CD4-positive, alpha-beta T cell treated with Interleukin-21 for 1 hour (primary cell): ENCODE measurements at places on chromosomes 5 and 9.

DNA sequence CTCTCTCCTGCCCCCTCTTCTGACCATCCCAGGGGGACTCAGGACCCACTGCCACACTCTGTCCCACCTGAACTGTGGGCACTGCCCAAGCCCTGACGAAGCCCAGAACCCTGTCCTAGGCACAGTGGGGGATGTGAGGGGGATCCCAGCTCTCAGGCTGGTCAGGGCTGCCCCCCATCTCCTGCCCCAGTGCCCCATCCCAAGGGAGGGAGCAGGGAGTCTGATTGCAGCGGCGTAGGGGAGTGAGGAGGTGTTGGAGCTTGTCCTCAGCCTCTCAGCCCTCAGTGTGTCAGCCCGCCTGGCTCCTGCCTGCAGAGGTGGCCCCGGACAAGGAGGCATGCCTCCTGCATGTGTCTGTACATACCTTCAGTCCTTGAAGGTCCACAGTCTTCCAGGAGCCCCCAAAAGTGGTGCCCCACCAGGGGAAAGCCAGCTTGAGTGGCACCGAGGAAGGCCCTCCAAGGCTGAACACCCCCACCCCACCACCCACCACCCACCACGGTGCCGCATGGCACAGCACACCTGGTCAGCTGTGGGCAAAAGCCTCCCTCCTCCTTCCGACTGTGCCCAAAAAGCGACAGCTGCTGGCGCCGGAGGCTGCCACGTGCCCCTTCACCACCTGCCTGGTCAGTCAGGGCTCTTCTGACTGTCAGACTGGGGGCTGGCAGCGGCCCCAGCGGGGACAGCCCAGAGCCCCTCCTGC lies 930 bp downstream of the SARDH start:
- no peak for DNase-seq

DNA sequence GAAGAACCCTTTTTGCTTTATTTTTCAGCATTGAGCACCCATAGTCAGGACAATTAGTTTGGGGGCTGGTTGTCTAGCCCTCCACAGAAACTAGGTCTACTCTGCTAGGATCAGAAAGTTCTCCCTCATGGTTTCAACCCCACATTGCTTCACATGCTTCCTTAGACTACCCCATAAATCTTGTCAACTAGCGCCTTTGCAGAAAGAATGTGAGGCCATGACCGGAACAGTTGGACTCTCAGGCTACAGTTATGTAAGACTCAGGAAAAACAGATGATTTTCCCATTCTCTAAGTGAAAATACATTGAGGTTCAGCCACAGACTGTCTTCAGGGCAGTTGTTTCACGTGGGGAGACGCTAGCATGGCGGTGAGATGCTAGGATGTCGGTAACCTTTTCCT lies 255.6 kb downstream of the NR3C1 start:
- DNase-seq: no peak

GRCh38 chr5:137264041-137264440 lies 235.1 kb downstream of the SPOCK1 start:
- no peak for DNase-seq

DNA sequence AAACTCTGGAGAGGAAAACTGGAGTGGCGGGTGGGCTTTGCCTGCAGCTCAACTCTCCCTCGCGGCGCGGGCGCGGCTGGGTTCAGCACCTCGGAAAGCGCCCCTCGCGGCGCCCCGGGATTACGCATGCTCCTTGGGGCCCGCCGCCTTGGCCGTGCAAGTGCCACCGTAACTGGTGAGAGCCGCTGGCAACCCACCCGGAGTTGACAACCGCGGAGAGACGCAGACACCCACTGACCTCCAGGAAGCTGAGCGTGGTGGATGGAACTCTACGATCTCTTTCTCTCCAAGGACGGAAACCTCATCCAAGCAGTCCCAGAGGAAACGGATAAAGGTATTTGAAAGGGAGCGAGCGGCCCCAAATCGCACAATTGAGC lies 194 bp upstream of the RXFP3 start:
- DNase-seq: peak; percentile 4

DNA sequence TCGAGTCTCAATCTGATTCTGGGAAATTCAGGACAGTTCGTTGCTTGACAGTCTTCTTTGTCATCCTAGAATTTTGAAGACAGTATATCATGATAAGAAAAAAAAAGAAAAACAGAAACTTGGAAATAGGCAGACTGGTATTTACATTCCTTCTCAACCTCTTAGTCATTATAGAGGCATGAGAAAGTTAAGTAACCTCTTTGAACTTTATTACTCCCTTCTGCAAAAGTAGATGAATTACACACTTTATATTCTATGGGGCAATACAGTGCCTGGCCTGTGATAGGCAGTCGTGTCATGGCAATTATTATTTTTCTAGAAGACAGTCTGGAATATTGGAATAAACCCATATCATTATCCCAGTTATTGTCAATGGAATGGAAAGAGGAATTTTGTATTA lies 828.9 kb downstream of the TLR4 start:
- DNase-seq: no peak

GRCh38 chr5:124417196-124417595 lies 329.2 kb downstream of the ZNF608 start:
- no peak for DNase-seq

DNA sequence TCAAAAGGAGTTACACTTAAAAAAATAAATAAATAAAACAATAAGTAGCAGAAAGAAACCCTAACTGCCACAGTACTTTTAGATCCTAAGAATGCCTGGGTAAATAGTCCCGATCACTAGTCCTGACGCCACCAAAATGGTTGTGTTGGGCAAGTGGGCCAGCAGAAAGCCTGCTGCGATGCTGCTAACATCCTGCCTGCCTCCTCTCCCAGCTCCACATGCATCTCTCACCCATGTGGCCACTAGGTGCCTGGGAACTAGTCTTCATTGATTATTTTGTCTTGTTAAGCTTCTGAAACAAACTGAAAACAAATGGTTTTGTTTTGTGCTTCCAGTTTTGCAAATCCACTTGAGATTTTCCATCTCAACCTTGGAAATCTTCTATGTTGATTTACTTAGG lies 54.4 kb upstream of the TRAF1 start:
- no peak for DNase-seq

DNA sequence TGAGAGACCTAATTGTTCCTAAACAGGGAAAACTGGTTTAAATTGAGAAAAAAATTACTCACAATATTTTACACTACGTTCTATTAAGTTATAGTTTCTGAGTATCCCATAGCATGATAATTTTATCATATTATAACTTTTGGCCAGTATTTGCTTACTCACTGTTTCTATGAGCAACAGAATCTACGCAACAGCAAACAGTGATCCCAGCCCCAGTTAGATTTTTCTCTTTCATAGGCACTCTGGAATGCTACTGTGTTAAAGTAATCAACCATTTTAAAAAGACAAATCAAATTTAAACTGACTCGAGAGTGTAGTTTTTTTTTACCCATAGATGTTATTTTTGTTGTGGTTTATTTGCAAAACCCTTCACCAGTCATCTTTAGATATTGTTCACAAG lies 107.2 kb downstream of the XRCC4 start:
- DNase-seq: no peak

GRCh38 chr9:88995200-88995577 lies 3.9 kb downstream of the S1PR3 start:
- no peak for DNase-seq

DNA sequence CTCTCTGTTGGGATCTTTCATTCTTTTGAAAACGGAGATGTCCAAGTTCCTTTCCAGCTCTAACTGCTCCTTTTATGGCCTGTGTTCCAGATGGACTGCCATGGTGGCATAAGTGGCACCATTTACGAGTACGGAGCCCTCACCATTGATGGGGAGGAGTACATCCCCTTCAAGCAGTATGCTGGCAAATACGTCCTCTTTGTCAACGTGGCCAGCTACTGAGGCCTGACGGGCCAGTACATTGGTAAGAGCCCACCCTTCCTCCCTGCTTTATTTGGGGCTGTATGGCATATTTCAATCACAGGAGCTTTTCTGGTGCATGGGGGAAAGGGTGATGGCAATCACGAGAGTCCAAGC lies 4.8 kb downstream of the GPX3 start:
- no peak for DNase-seq

DNA sequence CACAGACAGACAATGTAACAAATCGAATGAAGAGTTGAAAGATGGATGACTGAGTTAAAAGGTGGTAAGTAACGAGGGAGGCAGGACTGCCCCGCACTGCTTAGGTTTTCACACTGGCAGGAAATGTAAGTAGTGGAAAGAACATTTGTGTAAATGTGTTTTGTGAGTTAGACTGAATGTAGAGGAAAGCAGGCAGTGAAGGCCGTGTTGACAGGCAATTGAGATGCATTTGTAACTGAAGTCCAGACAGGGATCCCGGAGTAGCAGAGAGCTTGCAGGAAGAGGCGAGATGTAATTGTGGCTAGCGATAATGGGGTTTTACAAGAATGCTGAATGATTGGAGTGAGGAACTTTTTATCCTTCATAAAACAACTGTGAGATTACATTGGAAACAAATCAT lies 20.0 kb upstream of the SH3PXD2B start:
- DNase-seq: no peak

DNA sequence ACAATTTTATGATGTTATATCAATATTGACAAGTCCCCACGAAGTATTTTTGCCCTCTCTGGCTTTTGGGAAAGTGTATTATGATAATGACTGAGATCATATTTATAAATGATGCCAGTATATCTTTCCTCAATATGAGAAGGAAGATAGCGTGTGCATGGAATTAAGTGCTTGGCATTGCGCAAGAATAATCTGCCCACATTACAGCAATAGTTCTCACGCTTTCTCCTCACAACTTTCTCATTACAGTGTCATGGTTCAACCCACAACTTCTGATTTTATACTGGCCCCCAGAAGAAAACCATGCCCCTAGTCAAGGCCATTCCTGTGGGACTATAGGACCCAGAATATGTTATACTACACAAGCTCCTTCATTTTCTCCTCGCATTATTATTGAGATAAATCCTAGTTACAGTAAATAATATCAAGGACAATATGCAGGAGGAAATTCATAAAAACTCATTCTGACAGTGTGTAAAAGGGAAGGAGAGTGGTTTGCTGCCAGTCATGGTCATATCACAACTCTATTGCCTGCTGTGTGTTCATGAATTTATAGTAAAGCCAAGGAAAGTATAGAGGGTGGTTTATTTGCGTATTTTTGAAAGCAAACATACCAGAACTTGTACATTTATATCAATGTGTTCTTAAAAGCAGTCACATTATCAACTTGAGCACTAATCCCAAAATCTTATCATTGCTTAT lies 114.1 kb downstream of the PIK3R1 start:
- DNase-seq: no peak
